ENCODE measurements at places on chromosomes 12 and 14.

GRCh38 chr12:87943762-87944161 is 85.4 kb downstream of the C12orf50 start:
- DNase-seq, result no peak

GRCh38 chr12:99261256-99261655 is 386.3 kb upstream of the GARIN6 start:
- no peak for DNase-seq

- DNase-seq, result no peak
Measured at GRCh38 chr12:97876780-97877179, 414.2 kb downstream of the RMST start.

DNA sequence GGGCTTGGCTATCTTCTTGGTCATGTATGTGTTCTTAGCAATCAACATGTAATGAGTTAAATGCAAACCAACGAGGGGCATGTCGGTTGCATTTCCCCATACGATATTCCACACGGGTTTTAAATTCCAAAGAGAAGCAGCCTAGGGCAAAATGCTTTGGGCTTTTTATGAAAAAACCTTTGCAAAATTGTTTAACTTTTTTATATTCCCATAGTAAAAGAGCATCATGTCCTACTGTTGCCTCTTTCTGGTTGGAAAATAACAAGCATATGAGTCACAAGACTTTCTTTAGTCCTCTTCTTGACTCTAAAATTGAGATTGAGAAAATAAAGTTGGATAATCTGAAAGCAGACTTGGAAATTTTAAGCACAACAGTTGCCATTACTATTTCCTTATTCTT is 3.8 kb upstream of the DIO2 start:
- no peak for DNase-seq

- no peak for DNase-seq
Measured at GRCh38 chr14:74029136-74029535, 10.0 kb downstream of the BBOF1 start.
